Activated T-helper 9 cell treated with anti-CD3 and anti-CD28 coated beads, Interleukin-2, amount 50 U/mL, for 16 hours (primary cell): ENCODE measurements at places on chromosomes 3 and 15.

- no peak for DNase-seq
These were observed 31.3 kb upstream of the ST3GAL6 start for GRCh38 chr3:98731720-98732285.

DNA sequence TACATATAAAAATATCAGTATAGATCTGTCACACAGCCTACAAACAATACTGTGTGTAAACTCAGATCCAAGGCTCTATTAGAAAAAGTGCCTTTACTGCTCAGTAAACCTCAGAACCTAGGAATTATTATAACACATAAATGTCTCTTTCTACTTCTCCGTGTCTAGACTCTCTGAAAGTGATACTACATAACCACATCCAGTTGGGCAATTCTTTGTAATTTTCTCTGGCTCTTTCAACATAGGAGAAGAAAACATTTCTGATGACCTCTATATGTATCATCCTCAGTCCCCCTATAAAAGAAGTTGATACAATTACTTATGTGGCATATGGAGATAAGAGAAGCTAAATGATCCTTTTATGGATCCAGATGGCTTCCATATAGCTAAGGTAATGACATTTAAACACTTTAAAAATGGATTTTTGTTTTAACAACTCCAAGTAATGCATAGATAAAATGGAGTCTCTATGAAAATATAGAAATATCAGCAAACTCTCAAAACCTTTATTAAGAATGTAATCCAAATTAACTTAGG, 104.5 kb downstream of the LSAMP start:
- DNase-seq, result no peak

GRCh38 chr3:21435871-21436270, 315.1 kb downstream of the ZNF385D start:
- DNase-seq, result no peak

DNA sequence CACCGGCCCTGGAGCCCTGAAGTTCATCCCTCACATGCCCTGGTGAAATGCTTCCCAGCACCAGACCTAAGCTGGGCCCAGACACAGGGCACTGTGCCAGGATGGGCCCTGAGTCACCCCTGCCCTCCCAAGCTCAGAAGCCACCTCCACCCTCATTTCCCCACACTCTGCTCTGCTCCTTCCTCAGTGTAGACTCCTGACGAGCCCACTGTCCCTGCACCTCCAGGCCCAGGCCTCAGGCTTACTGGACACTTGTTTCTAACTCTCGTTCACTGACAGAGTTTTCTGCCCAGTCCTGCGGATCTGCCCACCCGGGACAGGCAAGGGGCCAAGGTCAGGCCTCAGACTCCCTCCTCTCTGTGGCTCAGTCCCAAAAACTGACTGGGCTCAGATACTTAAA, 112.6 kb upstream of the RNF7 start:
- DNase-seq, result no peak

- DNase-seq, result no peak
These were observed 230.0 kb downstream of the XXYLT1 start for GRCh38 chr3:195040773-195041520.

- no peak for DNase-seq
These were observed 65.8 kb upstream of the TRA2B start for GRCh38 chr3:186003610-186004009.

- DNase-seq, result no peak
These were observed 188.0 kb downstream of the PEX5L start for GRCh38 chr3:179848711-179849110.

DNA sequence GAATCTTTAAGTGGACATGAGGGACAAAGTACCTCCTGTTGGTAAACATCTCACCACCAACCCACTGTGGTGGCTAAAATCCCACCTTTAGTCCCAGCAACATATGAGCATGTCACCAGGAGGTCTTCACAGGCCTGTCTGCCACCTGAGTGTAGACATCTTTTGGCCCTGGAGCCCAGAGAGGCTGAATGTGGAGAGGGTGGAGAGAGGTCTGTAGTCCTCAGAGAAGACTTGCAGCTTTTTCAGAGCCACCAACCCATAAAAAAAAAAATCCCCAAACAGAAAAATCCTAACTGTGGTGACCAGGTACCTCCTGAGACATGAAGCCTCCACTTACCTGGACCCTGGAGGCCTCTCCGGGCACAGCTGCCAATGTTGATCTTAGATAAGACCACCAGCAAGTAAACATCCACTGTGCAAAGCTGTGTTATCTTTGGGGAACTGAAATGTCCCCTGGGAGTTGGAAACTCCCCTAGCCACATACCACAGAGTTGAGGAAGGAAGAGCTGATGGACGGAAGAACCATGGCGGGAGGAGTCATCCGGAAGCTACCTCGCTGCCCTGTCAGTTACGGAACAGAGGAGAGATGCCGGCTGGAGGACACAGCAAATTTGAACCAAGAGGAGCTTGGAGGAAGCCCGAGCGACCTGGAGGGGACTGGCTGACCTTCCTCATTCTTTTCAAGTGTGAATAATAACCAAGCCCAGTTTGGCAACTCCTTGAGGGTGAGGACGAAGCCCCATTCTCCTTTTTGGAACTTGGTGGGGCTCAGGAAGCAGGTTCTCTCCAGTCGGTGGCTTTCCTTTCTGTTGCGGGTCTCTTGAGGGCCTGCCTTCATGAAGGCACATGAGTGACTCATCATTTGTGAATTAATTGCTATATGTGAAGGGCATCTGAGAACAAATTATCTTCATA, at the start of gene GHRL:
GHRL (minus strand) TSS at position 443 of the 915 bp plus-strand sequence. CDS start 2,767 bp downstream, outside the sequence.
- DNase-seq, result no peak

DNA sequence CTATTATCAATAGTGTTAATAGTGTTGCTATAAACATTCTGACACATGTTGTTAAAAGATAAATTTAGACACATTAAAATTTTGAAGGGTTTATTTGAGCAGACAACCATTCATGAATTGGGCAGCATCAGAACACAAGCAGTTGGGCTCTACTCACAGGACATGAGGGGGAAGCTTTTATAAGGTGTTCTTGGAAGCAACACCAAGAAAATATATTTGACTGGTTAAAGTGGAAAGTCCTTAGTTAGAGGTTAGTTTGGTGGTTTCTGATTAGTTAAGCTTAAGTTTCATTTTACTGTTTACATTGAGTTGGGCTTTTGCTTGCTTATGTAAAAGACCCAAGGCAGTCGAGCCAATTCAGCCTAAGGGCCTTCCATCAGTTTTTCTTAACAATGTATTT, 220.7 kb downstream of the CD47 start:
- no peak for DNase-seq

DNA sequence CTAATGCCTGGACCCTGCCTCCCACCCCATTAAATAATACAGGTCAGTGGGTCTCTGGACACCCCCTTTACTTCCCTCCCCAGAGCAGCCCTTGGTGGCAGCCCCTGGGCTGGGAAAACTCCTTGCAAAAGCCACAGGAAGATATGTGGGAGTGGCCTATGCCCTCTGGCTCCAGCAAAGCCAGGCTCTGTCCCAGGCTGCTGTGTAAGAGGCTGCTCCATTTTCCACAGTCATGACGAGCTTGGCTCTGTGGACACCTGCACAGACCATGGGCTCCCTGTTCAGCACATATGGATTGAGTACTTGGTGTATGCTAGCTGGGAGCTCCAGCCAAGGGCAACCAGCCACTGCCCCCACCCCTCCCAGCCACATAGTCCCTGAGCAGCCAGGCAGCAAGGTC, 13.0 kb downstream of the CACNA2D2 start:
- DNase-seq, result no peak

- DNase-seq, result no peak
These were observed 35.6 kb downstream of the PLA2G4D start for GRCh38 chr15:42058791-42059190.

DNA sequence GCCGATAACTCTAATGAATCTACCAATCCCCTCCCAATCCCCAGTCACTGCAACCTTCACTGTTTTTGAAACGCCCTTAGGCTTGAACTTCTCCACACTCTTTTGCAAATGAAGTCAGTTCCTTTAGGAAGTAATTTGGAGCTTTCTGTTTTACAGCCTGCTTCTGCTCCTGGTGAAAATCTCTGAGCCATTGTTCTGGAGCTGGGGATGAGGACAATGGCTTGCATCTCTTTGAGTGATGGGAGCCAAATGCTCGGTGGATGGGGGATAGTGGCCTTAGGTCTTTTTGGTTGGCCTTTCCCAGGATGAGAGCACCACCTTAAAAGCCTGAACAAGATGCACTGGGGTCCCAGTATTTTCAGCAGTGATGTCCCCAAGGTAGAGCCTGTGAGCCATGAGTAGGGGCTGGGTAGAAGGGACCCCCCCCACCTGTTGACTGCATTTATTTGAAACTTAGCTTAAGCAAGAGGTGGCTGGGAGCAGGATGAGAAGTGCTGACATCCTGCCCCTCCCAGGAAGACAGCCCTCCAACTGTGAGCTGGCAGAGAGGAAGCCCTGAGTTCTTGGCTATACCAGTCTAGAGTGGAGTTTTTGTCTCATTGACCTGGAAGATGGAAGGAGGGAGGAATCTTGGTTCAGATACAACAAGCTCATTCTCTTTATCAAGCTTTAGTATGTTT, 7.6 kb upstream of the MYO5C start:
- DNase-seq, result no peak

DNA sequence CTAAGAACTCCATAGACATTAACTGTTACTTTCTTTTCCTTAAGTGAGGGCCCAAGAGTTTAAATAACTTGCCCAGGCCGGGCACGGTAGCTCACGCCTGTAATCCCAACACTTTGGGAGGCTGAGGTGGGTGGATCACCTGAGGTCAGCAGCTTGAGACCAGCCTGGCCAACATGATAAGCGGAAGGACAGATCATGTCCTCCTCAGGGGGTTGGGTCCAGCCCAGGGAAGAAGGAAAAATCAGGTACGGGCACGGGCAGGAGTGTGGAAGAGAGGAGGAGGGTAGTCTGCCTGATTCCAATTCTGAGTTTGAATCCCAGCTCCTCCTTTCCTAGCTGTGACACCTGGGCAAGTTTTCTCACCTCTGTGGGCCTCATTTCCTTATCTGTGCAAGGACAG, 118.8 kb downstream of the ANP32A start:
- no peak for DNase-seq

GRCh38 chr3:129624347-129625071, 18.0 kb upstream of the PLXND1 start:
- DNase-seq, result no peak

DNA sequence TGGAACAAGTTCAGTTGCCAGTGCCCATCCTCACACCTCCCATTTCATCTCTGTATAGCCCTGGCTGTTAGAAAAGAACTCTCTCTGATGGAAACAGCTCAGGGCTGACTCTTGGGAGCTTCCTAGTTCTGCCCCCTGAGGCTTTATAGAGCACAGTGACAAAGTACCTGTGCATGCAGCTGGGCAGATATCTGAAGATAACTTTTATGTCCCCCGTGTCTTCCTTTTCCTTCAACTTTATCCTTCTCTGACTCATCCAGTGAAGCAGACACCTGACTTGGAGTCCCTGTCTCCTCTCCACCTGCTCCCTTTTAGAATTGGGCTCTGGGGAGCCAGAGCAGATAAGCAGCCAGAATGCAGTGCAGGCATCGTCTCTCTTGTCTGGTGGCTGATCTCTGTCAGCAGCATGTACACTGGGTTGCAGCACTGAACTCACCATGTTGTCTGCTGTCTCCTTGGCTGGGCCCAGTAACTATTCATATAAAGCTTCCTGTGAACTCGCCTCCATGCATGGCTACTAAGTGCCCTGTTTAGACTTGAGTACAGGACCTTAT, 53.9 kb upstream of the PLXNA1 start:
- DNase-seq, result no peak

DNA sequence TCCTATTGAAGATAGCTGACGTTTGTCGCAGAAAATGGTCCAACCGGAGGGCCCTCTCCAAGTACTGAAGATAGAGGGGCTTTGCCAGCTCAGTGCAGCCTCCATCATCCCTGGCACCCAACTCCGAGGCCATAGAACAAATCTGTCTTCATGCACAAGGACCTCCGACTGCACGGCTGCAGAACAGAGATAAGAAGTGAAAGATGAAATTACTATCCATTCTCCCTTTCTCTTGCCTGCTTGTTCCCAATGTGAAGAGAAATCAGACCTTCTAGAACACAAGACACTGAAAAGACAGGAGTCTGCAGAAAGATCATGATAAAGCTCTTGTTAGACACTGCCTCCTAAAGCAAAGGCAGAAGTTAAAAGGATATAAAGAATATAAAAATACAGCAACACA, 19.9 kb downstream of the INO80 start:
- no peak for DNase-seq

DNA sequence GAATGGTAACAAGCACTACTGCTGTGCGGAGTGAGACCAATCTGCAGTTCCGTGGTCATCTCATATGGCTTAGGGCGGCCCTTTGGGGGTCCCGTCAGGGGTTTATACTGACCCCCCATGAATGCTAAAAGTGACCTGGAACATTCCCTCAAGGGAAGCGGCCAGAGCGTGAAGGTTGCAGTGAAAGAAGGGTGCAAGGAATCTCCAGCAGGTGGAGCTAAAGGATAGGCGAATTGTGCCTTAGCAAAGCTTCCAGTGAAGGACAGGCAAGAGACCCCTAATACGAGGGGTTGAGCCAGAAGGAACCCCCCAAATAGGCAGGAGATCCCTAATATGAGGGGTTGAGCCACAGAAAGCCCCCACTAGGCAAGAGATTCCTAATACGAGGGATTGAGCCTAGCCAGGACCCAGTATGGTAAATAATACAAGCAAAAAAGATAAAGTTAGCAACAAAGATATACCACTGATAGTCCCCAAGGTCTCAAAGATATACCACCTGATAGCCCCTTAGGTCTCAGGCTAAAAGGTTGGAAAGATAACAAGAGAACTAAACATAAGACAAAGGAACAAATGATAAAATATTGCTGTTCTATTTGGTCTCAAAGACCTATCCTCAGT, 32.8 kb downstream of the ZNF589 start:
- DNase-seq, result peak; percentile 15

DNA sequence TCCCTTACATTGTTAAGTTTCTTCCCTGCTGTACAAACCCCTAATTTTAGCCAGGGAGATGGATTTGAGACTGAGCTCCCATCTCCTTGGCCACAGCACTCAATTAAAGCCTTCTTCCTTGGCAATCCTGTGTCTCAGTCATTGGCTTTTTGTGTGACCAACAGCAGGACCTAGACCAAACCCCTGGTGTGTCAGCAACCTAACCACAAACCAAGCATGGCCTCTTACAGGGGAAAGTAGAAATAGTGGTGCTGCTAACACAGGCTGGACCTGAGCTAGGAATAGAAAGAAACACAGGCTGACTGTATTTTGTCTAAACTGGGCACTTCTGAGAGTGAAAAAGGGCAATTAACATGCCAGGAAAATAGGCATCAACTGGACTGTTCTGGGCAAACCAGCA, 37.9 kb downstream of the PPCDC start:
- DNase-seq, result no peak

DNA sequence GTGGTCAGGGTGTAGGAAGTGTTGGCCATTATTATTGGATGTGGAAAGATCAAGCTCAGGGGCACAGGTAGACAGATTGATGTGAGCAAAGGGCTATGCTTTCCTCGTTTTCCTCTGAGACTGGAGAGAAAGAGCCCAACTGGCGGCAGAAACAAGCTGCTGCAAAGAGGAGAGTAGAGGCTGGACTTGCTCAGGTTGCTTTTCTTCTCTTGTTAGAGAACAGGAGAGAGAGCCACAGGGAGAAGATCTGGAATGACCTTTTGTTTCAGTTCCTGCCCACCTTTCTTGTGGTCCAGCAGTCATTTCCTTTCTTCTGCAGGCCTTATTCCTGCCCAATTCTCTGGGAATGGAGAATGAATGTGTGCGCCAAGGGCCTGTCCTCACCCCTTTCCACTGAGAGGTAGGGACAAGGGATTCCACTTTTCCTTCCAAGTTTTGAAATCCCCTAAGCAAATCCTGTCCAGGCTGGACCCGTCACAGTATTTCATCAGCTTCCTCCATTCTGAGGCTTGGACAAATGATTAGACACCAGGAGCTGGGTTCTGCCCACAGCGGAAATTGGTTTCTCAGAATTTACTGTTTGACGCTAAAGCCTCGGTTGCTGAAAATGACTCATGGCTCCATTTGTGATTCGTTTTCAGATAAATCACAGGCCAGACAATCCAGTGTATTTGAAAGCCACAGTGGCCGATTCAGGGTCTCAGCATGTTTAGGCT, 16.1 kb downstream of the ZNF80 start:
- DNase-seq, result peak; percentile 41
